ENCODE measurements at places on chromosomes 5 and 9.

DNA sequence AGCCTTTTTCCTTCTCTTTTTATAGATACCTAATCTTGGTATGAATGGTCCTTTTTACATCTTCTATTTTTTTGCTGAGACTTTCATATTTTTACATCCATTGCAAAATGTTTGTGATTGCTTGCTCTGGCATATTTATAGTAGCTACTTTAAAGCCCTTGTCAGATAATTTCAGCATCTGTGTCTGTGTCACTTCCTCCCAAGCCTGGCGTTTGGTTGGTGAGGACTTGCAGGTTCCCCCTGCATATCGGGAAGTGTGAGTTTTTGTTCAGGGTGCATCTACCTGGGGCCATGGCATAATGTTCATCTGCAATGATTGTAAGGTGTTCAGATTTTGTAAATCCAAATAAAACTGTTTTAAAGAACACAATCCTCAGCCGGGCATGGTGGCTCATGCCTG lies 8.9 kb downstream of the FBXW5 start:
- no peak overlapping the region for H3K4me3 ChIP-seq
- H3K27ac ChIP-seq, result no peak overlapping the region
- no peak for DNase-seq
- no peaks in the 10 kb centered on the region for H3K27me3 ChIP-seq
- peaks cover 14% of the 10 kb centered on the region for H3K36me3 ChIP-seq

- no peaks in the 10 kb centered on the region for H3K4me1 ChIP-seq
- no peak overlapping the region for H3K4me3 ChIP-seq
- H3K27ac ChIP-seq, result no peak overlapping the region
- no peaks in the 10 kb centered on the region for H3K27me3 ChIP-seq
- DNase-seq, result no peak
These were observed 37.1 kb downstream of the TARS1 start for GRCh38 chr5:33477816-33478215.

- no peak for DNase-seq
- peaks cover 11% of the 10 kb centered on the region for H3K27me3 ChIP-seq
- H3K27ac ChIP-seq, result no peak overlapping the region
- H3K36me3 ChIP-seq, result no peaks in the 10 kb centered on the region
These were observed 605.1 kb upstream of the DAB2 start for GRCh38 chr5:40029711-40030495.

DNA sequence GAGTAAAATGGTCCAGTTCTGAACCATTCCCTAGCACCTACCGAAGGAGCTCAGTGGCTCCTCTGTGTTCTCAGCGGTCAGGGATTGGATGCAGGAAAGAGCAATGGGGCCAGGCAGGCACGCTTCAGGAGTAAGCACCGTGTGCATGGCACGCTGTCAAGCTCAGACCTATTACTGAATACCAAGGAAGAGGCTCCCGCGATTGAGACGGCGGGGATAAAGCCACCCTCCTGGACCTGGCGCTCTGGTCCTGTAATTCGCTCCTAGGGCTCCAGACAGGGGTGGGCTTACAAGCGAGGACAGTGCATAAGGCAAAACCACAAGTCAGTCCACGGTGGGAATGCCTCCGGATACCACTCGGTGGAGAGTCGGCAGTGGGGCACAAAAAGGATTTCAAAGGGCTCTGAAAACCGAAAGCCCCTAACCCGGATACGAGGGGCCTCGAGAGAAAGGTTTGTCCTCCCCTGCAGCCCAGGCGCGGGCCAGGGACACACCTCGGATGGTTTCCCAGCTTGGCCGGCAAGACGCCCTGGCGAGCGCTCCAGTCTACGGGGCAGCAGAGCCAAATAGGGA lies 988 bp downstream of the OXCT1 start:
- H3K4me3 ChIP-seq, result peak overlapping the region; percentile 87
- H3K4me1 ChIP-seq, result peaks cover 55% of the 10 kb centered on the region
- no peaks in the 10 kb centered on the region for H3K27me3 ChIP-seq
- peak overlapping the region; percentile 88 for H3K27ac ChIP-seq
- no peak for DNase-seq
- peaks cover 15% of the 10 kb centered on the region for H3K36me3 ChIP-seq

- no peak for DNase-seq
- no peaks in the 10 kb centered on the region for H3K4me1 ChIP-seq
- H3K4me3 ChIP-seq, result no peak overlapping the region
- H3K36me3 ChIP-seq, result no peaks in the 10 kb centered on the region
These were observed 83.7 kb downstream of the PAX5 start for GRCh38 chr9:36950389-36950788.

Data from central memory CD8-positive, alpha-beta T cell (primary cell).